ENCODE measurements at places on chromosomes 7 and 10. TPM values are rescaled to one million over a fixed set of nuclear protein-coding genes. Genes with fewer than 3 reads are reported as not detected.

Gene RNF32
- 2.6 TPM for polyA plus RNA-seq

Gene GHRHR
- not detected for polyA plus RNA-seq

GRCh38 chr10:120400601-120401000 lies 56.4 kb upstream of the PLPP4 start:
- H3K27me3 ChIP-seq: no peaks in the 10 kb centered on the region
- H3K27ac ChIP-seq: no peak overlapping the region
- DNase-seq: no peak

DNA sequence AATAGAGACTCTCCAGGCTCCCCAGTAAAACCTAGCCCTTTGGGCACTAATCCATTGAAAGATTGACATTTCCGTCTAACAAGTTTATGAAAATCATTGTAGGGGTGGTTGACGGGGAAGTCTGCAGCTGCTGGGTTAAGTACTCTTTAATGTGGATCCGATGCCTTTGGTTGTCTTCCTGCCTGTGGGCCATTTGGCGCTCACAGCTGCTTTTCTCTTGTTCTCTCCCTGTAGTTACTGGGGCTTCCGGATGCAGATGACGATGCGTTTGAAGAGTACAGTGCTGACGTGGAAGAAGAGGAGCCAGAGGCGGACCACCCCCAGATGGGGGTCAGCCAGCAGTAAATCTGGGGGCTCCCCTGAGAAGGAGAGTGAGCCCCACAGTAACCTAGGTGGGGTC lies 22.4 kb downstream of the MTURN start:
- no peaks in the 10 kb centered on the region for H3K27me3 ChIP-seq
- peaks cover 47% of the 10 kb centered on the region for H3K36me3 ChIP-seq
- H3K4me3 ChIP-seq: no peak overlapping the region
- DNase-seq: no peak

- no peak overlapping the region for H3K27ac ChIP-seq
- H3K4me3 ChIP-seq: no peak overlapping the region
- no peak for DNase-seq
Measured at GRCh38 chr7:112150823-112151641, 55.2 kb downstream of the DOCK4 start.

GRCh38 chr7:74290981-74291441 lies 1.8 kb downstream of the CLIP2 start:
- H3K4me3 ChIP-seq: peak overlapping the region; percentile 95
- no peak for DNase-seq
- H3K27me3 ChIP-seq: peaks cover 10% of the 10 kb centered on the region
- H3K27ac ChIP-seq: peak overlapping the region; percentile 90
- no peaks in the 10 kb centered on the region for H3K36me3 ChIP-seq

Gene CLDN15
- polyA plus RNA-seq: 4.4 TPM

Gene SPDYE2B
- polyA plus RNA-seq: not detected

Gene C1GALT1
- polyA plus RNA-seq: 9.3 TPM

Gene GDI2
- polyA plus RNA-seq: 104 TPM

- H3K36me3 ChIP-seq: no peaks in the 10 kb centered on the region
- no peaks in the 10 kb centered on the region for H3K27me3 ChIP-seq
- no peak overlapping the region for H3K4me3 ChIP-seq
Measured at GRCh38 chr10:5538892-5539651, 14.3 kb downstream of the CALML3 start.

Gene FAM237B
- polyA plus RNA-seq: not detected

DNA sequence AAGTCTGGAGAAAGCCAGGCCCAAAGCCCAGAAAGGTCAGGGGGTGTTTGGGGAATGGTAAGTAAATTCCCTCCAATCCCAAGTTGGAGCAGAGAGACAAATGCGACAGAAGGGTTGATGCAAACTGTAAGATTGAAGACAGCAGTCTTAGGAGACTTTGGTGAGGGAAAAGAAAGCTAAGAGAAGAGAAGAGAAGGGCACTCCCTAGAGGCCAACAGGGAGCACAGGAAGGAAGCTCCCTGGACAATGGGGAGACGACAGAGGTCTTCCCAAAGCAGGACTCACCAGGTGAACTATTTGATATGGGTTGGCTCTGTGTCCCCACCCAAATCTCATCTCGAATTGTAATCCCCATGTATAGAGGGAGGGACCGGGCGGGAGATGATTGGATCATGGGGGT lies 151.5 kb downstream of the KIF20B start:
- peaks cover 3% of the 10 kb centered on the region for H3K27me3 ChIP-seq
- H3K4me1 ChIP-seq: no peaks in the 10 kb centered on the region
- no peak overlapping the region for H3K27ac ChIP-seq
- H3K36me3 ChIP-seq: no peaks in the 10 kb centered on the region
- no peak overlapping the region for H3K4me3 ChIP-seq

Gene NXPH1
- polyA plus RNA-seq: not detected

- H3K4me3 ChIP-seq: no peak overlapping the region
- peak; percentile 3 for DNase-seq
- no peaks in the 10 kb centered on the region for H3K36me3 ChIP-seq
- H3K27me3 ChIP-seq: no peaks in the 10 kb centered on the region
- no peaks in the 10 kb centered on the region for H3K4me1 ChIP-seq
Measured at GRCh38 chr10:83685458-83685857, 453.9 kb upstream of the GHITM start.

DNA sequence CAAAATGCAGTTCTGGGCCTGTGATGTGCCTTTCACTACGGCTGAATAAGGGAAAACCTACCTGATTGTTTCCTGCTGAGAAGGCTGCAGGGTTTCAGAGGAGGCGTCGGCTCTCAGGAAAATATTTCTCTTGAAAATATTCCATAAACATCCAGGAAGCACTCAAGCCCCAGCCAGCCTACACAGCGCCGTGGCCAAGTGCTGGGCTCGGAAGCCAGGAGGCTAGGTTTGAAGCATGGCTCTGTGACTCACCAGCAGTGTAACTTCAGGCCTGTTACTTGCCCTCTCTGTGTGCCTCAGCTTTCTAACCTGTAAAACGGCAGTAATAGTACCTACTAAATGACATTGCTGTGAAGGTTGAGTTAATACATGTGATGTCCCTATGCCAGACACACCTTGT lies 399.1 kb downstream of the GATA3 start:
- H3K4me1 ChIP-seq: no peaks in the 10 kb centered on the region
- no peak overlapping the region for H3K27ac ChIP-seq
- H3K27me3 ChIP-seq: no peaks in the 10 kb centered on the region

- no peaks in the 10 kb centered on the region for H3K4me1 ChIP-seq
- no peaks in the 10 kb centered on the region for H3K27me3 ChIP-seq
- H3K27ac ChIP-seq: no peak overlapping the region
Measured at GRCh38 chr7:68334216-68334615, 1264.1 kb upstream of the AUTS2 start.

Data from stomach (tissue), 19 donors.